ENCODE measurements at places on chromosomes 4 and X. TPM values are rescaled to one million over a fixed set of nuclear protein-coding genes. Genes with fewer than 3 reads are reported as not detected.

GRCh38 chr4:78005086-78005485 lies 52.0 kb upstream of the FRAS1 start:
- DNase-seq = no peak

DNA sequence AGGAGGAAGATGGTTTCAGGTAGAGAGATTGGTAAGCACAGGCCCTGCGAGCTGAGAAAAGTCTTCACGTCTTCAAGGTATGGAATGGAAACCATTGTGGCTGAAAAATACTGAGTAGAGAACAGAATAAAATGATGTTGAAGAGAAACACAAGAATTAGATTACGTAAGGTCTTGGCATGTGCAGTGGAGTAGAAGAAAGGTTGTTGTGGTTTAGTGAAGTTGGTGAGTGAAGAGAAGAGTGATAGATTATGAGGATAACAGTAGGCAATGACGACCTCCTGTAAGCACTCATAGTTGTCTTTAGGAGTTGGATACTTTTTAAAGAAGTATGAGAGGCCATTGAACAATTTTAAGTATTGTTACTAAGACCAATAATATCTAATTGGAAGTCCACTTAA lies 642.6 kb downstream of the PCDH7 start:
- DNase-seq = no peak

DNA sequence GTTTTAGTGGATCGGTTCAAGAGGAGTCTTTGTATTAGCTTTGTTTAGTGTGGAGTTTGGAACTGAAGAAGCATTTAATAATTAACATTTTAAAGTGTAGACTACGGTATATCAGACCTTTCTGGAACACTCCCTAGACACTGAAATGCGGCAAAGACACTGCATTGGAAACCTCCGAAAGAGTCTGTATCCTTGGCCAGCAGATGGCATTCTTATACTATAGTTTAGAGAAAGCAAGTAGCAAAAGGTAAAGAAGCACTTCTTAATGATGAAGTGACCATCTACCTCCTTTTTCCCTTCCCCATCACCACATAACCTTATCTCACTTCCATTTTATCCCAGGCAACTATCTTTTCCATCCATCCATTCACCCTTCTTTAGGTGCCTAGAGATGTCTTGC lies 7.6 kb downstream of the FABP2 start:
- no peak for DNase-seq

- peak; percentile 37 for DNase-seq
These were observed 30.2 kb upstream of the GRIA3 start for GRCh38 chrX:123153846-123154335.

DNA sequence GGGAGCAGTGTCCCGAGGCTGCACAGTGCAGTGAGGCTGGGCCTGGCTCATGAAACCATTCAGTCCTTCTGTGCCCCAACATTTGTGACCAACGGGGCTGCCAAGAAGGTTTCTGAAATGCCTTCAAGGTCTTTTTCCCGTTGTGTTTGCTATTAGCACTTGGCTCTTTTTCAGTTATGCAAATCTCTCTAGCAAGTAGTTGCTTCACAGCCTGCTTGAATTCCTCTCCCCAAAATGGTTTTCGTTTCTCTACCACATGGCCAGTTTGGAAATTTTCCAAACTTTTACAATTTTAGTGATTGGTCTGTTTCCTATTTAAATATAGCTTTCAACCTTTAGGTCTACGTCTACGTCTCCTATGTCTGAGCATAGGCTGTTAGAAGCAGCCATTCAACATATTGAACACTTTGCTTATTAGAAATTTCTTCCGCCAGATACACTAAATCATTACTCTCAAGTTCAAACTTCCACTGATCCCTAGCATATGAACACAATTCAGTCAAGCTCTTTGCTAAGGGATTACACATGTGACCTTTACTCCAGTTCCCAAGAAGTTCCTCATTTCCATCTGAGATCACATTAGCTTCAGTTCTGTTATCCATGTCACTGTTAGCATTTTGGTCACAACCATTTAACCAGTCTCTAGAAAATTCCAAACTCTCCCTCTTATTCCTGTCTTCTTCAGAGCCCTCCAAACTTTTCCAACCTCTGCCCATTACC lies 901.8 kb downstream of the GLUD2 start:
- DNase-seq = no peak

DNA sequence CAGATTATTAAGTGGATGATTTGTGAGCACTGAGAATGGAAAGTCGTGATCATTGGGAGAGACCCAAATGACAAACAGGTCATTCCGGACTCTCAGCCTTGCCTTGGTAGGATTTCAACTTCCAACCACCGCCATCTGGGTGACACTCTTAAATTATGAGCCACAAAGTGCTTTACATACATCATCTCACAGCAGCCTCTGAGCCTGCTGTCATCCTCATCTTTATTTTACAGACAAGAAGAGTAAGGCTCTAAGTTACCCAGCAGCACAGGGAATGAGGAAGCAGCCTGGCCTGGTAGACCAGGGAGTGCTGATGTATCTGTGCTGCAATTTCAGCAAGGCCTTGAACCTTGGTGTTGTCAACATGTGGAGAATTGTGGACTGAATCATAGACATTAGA lies 105.8 kb upstream of the TRIM2 start:
- no peak for DNase-seq

DNA sequence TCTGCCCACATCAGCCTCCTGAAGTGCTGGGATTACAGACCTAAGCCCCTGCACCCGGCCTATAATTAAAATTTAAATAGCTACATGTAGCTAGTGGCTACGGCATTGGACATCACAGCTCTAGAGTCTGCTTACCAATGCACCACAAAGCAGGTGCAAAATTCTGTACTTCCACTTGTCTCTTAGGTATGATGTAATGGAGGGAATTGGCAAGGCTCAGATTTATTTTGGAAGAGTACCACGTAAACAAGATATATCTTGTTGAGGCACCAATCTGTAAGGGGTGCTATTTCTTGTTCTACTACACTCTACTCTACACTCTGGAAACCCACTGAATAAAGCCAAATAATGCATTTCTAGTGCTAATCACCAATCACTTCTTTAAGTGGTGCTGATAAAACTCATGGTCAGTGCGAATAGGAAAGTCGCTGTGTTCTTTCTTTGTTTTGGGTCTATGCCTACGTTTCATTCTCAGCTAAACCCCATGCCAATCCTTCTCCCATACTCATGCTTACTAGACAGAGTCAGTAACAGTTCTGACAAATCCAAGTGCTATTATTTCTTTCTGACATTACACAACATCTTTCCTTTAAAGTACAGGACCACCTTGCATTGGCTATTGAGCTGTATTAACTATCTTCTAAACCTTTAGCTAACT lies 92.3 kb downstream of the GC start:
- no peak for DNase-seq

DNA sequence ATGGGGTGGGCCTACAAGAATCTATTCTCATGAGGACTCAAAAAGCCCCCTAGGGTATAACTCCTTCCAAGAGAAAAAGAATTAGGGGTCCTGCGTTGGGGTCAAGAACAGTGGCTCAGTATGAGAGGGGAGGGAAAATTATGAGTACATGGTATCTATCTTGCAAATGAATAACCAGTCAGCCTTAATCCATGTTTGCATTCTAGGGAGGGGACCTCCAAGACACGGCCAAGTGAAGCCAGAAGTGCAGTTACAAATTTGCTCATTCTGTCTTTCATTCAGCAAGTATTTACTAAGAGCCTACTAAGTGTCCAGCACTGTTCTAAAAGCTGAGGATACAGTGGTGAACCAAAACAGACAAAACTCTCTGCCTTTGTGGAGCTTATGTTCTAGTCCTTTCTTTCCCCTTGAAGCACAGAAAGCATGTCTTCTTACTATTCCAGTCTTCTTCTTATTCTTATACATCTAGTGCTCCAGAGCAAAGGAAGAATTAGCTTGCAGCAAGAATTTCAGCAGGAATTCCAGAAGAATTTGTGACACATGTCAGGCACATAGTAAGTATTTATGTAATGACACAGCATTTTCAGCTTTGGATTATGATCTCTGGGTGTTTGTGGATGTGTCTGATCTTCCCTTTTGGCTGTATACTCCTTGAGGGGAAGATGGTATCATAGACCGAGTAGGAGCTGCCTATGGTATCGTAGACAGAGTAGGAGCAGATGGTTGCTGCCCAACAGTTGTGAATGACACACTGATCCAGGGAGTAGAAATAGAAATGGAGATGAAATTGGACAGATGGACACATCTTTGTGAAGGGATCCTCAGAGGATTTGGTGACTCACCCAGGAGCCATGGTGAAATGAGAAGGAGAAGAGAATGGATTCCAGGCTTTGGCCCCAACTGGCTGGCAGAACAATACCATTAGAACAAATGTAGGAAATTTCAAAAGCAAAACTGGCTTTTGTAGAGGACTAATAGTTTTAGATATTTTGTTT lies 75.9 kb downstream of the COQ2 start:
- DNase-seq = peak; percentile 4

DNA sequence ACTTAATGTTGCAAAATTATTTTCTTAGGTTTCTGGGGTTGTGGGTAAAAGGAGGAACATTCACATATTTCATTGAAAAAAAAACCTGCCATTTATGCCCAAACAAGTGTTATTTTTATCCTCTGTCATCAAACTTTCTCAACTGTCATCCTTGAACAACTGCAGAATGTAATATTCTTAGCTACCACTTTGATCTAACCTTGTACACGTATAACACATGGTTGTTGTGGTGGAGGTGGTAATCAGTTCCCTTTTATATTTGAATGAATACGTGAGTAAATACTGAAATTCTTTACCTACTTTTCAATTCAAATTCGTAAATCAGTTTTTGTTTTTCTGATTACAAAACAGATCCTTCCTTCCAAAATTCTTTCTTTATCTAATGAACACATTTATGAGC lies 3.8 kb upstream of the AMMECR1 start:
- DNase-seq = no peak

DNA sequence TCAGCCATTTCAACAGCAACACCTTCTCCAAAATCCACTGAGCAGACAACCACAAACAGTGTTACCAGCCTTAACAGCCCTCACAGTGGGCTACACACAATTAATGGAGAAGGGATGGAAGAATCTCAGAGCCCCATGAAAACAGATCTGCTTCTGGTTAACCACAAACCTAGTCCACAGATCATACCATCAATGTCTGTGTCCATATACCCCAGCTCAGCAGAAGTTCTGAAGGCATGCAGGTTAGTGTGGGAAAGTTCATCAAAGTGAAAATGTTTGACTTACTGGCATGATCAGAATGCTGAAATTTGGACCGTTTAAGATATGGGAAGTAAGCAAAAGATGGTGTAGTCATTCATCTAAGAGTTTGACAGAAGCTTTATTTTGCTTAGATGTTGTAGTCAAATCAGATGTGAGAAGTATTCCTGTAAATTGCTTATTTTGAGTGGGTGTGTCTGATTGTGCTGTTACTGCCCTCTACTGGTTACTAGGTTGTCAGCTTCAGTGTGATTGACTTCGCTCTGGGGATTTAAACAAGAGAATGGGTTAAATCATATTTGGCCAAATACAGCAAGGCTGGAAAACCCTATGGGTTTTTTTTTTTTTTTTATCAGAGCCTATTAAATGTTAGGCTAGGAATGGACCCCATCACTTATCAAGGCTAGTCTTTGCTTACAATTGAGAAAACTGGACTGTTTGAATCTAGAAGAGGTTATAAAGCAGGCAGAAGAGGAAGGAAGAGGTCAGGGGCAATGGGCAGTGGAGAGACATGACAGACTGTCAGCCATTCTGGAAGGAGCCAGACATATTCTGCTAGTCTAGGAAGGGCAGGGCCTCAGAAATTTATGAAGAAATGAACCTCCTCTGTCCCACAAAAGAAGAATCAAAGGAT lies 130.3 kb downstream of the DIPK2B start:
- no peak for DNase-seq

DNA sequence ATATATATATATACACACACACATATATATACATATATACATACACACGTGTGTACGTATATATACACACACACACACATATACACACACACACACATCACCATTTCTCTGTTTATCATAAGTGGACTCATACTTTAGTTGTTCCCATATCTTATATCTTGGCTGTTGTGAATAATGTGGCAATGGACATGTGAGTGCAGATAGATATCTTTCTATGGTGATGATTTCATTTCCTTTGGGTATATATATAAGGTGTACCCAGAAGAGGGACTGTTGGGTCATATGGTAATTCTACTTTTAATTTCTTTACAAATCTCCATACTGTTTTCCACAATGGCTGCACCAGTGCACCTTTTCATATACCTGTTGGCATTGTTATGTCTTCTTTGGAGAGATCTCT lies 105.9 kb downstream of the LARP1B start:
- DNase-seq = no peak

- DNase-seq = no peak
These were observed 269.4 kb upstream of the CT83 start for GRCh38 chrX:116732214-116732613.

- DNase-seq = no peak
These were observed 4.4 kb upstream of the CXorf38 start for GRCh38 chrX:40651620-40652223.

DNA sequence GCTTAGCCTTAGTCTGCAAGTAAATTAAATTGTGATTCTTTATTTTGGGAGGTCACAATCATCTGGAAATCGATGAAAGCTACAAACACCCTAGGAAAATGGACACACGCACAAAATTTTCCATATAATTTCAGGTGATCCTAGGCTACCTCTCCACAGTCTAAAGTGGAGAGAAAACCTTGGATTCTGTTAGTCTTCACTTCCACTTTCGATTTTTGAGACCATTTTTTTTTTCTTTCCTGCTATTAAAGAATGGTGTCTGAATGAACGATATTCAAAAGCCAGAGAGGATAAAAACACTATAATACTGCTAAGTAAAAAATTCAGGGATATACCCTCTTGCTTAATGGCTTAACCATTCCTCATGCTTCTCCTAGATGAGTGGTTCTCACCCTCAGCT lies 1.7 kb downstream of the FBXL5 start:
- DNase-seq = no peak

DNA sequence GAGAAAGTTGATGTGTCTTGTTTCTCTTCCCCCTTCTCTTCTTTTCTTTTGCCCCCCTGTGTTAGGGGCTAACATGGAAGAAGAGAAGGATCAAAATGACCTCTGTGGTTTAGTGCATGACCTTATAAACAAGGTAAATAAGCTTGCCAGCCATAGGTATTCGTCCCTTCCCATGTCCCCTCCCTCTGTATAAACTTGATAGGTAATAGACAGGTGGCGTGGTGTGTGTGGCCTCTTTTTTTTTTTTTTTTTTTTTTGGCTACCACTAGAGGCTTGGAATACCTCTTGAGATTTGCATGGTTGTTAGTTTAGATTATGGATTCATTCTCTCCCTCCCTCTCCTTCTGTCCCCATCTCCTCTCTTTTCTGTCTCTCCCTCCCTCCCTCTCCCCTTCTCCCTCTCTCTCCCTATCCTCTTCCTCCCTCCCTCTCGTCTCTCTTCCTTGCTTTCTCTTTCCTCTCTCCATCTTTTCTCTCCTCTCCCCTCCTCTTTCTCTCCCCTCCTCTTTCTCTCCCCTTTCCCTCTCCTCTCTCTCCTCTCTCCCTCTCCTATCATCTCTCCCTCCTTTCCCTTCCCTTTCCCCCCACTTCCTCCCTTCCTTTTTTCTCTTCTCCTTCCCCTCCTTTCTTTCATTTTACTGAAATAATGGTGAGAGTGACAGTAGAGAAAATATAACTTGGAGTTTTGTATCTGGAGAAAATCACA lies 134.4 kb downstream of the AFF1 start:
- no peak for DNase-seq

- peak; percentile 25 for DNase-seq
These were observed 1.6 kb downstream of the ANKRD50 start for GRCh38 chr4:124710911-124711310.

Gene ADH6
- total RNA-seq = not detected

Gene FRMPD3
- not detected for total RNA-seq

Gene AMOT
- total RNA-seq = 2.7 TPM

Gene ACOT9
- total RNA-seq = 80.9 TPM

Gene ETNPPL
- not detected for total RNA-seq

Gene GLUD2
- total RNA-seq = 3.0 TPM

All from MG63 (cell line).